ENCODE measurements at places on chromosomes 6 and 20.

DNA sequence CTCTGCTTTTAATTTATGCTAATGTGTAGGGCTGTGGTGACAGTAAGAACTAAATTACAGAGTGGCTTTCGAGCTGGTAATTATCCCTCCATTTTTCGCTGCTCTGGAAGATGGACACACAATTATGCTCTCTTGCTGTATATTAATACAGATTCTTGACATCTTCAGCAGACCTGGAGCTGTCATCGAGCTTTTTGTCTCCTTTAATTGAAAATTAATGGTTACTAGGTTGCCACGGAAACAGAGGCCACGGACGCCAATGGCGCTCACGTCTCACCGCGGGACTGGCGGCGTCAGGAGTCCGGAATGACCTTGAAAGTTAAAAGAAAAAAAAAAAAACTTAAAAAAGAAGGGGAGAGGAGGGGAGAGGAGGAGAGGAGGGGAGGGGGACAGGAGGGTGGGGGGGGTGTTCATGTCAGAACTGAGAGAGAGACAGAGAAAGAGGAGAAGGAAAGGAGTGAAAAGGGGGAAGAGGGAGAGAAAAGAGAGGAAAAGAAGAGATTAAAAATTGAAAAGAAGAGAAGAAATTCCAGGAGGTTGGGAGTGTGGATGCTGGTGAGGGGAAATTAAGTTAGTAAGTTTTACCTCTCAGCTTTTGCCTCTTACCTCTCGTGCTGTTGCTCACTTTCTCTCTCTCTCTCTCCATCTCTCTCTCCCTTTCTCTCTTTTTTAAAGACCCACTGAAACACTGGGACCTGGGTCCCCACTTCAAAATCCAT lies 22.1 kb upstream of the FOXP4 start:
- DNase-seq, result no peak

DNA sequence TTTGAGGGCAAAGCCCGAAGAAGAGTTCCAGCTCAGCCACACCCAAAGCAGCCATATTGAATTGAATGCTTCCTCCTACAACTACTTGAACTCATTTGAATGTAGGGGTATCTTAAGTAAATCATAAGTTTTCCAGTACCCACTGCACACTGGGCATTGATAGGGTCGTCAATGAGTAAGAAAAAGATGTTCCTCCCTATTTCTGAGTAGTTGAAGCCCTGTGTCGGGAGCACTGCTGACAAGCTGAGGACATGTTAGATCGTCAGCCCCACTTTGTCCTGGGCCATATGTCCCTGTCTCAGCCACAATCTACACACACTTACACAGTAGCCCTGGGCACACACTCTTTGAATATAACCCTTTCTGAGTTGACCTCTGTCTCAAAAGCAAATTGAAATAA lies 105.7 kb downstream of the ARHGAP18 start:
- DNase-seq, result no peak

DNA sequence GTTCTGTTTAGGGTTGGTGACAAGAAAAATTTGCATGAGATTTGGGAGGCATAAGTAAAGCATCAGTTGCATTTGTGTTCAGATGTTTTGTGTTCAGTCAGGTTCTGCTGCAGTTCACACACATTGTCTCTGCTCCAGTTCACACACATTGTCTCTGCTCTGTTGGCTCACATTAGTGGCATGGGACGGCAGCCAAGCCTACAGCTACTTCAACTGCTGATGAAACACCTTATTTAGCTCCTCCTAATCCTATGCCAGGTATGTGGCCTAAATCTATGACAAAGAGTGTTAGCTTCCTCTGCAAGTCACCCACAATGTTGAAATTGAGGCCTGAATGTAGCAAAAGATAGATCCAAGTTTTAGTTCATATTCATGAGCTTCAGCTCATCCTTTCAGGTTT lies 278.1 kb upstream of the SYNCRIP start:
- no peak for DNase-seq

- no peak for DNase-seq
Measured at GRCh38 chr6:14567842-14568241, 450.3 kb downstream of the CD83 start.

DNA sequence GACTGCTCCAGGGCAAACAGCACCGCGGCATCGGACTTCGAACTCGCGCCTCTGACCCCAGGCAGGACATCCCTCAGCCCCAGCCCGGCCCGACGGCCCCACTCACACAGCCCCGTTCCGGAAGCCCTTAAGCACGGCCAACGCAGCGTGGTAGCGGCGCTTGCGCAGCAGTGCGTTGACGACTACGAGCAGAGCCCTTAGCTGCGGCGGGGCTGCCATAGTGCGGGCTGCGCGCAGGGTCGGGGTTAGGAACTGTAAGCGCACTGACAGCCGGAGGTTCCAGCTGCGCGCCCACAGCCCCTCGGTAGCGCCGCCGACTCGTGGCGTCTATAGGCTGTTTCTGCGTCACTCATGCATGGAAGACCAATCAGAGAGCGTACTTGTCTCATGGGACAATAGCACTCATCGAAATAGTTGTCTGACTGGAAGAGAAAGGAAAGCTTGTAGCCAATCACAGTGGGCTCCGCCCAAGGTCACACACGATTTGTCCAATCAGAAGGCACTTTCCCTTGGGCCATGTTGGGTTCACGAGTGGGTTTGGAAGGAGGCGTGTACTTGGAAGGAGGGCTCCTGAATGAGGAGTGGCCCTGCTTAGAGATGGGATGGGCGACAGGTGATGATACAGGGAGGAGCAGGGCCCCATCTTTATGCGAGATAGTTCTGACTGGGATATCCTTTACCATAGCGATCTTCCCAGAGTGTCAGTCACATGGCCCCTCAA lies at the start of gene PXMP4:
Gene PXMP4, minus strand, starts transcription at position 322 of the 721 bp plus-strand sequence. Its CDS starts 103 bp downstream, at position 219.
- DNase-seq, result peak; percentile 95

DNA sequence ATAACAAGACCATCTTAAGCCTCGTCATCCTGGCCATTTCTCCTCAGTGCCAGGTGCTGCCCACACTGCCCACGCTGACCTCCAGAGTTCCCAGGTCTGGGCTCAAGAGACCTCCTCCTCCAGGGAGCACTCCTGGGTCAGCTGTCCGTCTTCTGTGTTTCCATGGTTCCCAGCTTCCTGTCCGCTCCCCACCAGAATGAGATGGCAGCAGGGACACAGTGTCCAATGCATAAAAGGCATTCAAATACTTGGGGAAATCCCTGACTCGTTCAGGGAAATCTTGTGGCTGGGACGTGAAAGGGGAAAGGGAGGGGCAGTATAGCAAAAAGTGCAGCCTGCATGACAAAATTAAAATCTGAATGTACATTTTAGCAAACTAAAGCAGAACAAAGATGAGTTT lies 54.3 kb downstream of the SLC23A2 start:
- DNase-seq, result no peak

All from DMS79 (cell line).